ENCODE measurements at places on chromosomes 7 and 10.
A peak's percentile ranks its signal among the peaks of the same experiment; 100 is the strongest.

DNA sequence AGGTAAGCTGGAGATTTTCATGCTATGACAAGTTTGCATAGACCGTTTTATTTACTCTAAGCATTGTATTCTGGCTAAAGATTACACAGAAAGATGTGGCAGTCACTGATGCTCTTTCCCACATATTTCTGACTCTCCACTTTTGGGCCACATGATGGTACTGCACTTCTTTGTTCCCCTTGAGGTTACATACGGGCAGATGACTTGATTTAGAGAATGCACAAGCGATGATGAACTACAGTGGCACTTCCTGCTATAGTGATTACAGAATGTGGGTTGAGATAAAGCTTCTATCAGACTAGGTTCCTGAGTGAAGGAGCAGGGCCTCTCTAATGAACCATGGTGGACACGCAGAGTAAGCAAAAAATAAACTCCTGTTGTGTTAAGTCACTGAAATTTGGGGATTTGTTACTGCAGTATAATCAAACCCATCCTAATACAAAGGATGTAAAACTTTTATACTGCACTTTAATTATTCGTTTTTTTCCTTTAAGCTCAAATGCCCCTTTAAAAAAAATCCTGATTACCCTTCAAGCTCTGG is 177.9 kb downstream of the TAX1BP1 start:
- peak; percentile 19 for DNase-seq

- no peak for DNase-seq
These were observed 166.5 kb upstream of the PITRM1 start for GRCh38 chr10:3339121-3339520.

GRCh38 chr7:123717689-123718088 is 31.1 kb downstream of the WASL start:
- DNase-seq: no peak

DNA sequence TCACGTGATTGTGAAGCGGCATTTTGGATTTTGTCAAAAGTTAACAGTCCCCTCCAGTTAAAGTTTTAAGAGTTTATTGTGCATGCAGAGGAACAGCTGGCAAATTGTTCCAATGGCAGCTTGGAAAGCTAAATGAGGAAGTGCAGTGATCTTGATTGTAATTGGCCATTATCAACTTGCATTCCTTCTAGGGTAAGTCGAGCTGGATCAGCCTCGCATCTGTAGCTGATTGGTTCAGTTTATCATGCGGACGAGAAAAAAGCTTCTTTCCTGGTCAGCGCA is 566 bp downstream of the ZNF789 start:
- DNase-seq: no peak

- DNase-seq: no peak
These were observed 17.7 kb downstream of the ADAM8 start for GRCh38 chr10:133258818-133259601.

GRCh38 chr7:111736552-111736874 is 174.2 kb upstream of the IMMP2L start:
- DNase-seq: no peak

GRCh38 chr10:130551676-130552075 is 415.5 kb downstream of the GLRX3 start:
- DNase-seq: no peak

- DNase-seq: no peak
These were observed 66.4 kb downstream of the MINDY4 start for GRCh38 chr7:30837581-30837980.

DNA sequence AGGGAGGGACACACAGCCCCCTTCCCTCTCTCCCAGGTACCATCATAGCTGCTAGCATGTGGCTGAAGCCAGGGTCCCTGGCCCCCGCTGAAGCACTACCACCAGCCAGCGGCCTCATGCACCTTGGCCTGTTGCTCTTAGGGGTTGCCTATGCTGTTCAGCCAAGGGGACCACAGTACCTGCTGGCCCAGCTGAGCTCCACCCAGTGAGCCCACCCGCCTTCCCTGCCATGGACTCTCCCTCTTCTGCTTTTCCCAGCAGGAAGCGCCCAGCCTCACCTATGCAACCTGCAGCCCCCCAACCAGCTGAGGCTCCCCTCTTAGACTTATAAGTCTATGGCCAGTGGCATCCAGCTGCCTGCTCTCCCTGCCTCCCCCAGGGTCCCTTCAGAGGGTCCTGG is 8.7 kb upstream of the MTPAP start:
- no peak for DNase-seq

DNA sequence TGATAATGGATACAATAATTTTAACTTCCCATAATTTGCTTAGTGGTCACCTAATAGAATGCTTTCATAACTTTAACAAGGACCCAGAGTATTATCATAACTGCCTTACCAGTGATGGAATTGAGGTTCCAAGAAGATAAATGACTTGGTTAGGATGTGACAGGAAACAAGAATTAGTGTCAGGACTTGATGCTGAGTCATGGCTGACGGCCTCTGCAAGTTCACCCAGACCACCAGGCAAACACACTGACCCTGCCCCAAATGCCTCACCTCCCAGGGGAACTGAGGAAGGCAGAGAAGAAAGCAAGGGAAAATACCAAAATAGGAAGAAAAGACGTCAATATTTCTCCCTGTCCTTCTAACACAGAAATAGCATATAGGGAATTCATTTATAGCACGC is 636.3 kb downstream of the PARD3 start:
- no peak for DNase-seq

GRCh38 chr7:28180031-28180363 is 598 bp downstream of the JAZF1 start:
- no peak for DNase-seq

GRCh38 chr7:140315498-140316164 is 82.7 kb downstream of the SLC37A3 start:
- DNase-seq: no peak

- no peak for DNase-seq
These were observed 21.6 kb upstream of the TSPAN33 start for GRCh38 chr7:129122751-129123509.

- DNase-seq: peak; percentile 69
These were observed 870.5 kb downstream of the LRMDA start for GRCh38 chr10:76301950-76302349.

Data from NCI-H510A treated with DMSO at 0.1 percent for 48 hours (cell line).